ENCODE measurements at places on chromosomes 4 and X.

GRCh38 chr4:20840648-20841190 is 140.5 kb downstream of the PACRGL start:
- no peak for DNase-seq

DNA sequence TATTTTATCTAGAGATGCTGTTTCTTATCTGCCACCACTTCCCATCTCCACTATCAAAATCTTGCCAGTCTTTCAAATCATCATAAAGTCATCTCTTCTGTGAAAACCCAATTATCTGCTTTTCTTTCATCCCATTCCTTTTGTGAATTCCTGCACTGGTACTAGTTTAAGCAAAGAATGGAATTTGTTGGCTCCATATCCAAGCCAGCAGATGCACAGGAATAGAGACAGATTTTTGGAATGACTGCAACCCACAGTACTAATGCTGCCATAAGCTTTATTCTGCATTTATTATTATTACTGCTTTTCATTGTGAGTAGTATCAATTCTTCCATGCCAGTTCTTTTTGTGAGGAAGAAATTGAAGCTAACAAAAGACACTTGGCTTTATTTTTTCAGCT is 616.7 kb downstream of the RAPGEF2 start:
- no peak for DNase-seq

DNA sequence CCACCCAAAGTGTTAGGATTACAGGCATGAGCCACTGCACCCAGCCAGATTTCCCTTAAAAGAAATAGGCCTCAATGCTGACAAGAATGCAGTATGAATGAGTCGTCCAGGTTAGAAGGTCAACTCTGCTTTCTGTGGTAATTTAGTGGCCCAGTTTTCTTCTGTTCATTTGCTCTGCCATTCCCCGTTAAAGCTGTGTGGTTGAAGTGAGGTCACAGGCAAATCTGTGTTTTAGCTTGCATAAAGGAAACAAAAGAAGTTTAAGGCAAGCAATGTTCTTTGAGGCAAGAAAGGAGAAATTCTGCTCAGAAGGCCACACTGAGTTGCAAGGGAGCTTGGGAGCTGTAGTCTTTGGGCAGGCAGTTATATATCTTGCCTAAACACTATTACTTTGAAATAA is 176.8 kb downstream of the LARP7 start:
- no peak for DNase-seq

GRCh38 chr4:25535701-25536473 is 119.8 kb upstream of the SLC34A2 start:
- no peak for DNase-seq

DNA sequence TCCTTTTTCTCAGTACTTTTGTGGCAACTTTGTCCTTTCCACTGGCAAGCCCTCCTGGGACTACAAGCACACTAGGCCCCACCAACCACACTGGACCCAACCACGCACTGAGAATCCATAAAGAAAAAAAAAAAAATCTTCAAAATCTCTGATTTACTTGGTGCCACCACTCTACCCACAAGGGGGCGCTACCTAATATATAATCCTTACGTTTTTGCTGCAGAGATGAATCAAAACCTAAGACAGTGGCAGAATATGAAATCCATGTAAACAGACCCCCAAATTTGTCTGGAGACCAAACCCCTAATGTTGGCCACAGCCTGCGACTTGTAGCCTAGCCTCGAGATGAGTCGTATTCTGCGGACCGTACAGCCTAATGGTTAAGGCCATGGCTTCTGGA is 63.5 kb upstream of the ARHGAP36 start:
- DNase-seq = no peak

DNA sequence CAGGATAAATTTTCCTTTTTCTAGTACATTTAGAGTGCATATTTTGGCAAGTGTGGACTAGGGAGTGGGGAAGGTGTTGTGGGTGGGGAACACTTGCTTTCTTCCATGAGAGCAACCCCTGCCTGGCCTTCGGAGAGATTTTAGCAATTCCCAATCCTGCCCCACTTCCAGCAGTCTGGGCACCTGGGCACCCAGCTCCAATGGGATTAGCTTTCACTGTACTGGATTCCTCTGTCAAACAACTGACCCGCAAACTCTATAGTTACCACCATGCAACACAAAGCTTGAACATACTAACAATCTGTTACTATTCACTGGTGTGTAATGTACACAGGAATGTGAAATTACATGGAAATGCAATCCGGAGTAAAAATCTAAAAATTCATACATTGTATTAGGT is 50.3 kb downstream of the SH3RF1 start:
- no peak for DNase-seq

DNA sequence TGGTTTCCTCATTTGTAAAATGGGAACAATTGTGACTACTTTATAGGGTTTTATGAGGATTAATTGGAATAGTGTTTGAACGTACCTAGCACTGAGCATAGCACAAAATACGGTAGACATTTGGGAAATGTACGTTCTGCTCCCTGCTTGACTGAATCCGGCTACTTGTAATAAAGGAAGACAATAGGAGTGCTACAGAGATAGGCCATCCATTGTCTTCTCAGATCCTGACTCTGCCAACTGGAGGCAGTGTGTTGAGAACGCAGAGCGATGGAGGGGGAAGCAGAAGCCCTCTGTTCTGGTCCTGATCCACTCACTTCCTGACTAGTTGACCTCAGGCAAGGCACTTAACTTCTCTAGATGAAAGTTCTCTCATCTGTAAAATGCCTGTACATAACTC is 26.4 kb downstream of the ENPP6 start:
- DNase-seq = no peak

DNA sequence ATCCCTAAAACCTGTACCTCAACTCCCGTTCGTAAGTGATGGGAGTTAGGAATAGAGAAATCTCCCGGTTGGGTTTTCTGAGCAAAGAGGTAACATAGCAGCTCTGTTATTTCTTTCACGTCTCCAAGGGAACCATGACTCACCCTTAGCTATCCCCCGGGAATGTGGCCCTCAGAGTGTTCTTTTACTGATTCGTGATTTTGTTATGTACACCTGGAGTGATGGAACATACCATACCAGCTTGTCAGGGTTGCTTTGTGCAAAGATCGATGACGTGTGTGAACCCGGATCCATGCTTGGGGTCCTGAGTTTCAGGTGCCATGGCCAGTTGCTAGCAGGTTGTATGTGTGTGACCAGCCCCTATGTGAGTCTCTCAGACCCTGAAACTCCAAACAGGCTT is 52.6 kb downstream of the HPRT1 start:
- DNase-seq = no peak

GRCh38 chrX:30893206-30893605 is 4.2 kb upstream of the TAB3 start:
- no peak for DNase-seq

GRCh38 chr4:73883306-73883705 is 14.1 kb downstream of the CXCL1 start:
- no peak for DNase-seq

GRCh38 chrX:149312988-149313387 is 192.1 kb downstream of the IDS start:
- peak; percentile 0 for DNase-seq

- DNase-seq = peak; percentile 87
These were observed 158.7 kb downstream of the SPRY1 start for GRCh38 chr4:123555233-123555806.

- no peak for DNase-seq
These were observed 329.7 kb upstream of the F9 start for GRCh38 chrX:139200793-139201192.

DNA sequence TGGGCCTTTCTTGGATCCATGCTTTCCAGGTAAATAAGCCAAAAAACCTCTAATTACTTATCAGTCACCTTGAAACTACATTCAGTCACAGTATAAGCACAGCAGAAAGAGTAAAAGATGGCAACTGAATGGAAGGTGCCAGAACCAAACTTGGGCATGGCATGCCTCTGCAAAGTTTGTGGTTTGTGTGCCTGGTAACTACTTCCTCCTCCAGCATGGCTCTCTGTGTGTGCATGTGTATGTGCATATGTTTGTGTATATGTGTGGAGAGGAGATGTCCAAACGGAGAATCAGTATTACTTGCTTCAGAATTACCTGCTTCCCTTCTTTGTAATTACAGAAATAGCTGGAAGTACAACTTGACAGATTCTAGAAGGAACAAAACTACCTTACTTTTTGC is 67.5 kb downstream of the AGTR2 start:
- no peak for DNase-seq

- DNase-seq = peak; percentile 62
These were observed 132.5 kb downstream of the ARHGAP6 start for GRCh38 chrX:11533199-11533651.

GRCh38 chr4:56804551-56804950 is 16.9 kb downstream of the SPINK2 start:
- no peak for DNase-seq

All from skin of body (tissue), 3 donors.